ENCODE measurements at places on chromosomes 1 and 21.

DNA sequence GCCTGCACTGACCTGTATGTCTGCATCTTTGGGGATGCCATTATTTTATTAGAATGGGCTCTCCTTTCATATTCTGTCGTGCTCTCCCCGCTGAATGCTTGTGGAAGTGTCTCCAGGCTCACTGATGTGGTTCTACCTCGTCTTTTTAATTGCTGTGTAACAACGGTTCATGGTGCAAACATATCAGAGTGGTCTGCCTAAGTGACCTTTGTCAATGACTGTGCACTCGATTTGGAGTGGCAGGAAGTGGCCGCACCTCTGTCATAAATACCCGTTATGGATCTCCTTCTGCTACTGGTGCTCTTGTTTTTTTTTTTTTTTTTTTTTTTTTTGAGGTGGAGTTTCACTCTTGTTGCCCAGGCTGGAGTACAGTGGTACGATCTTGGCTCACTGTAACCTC is 38.3 kb downstream of the SPSB1 start:
- no peak for DNase-seq

GRCh38 chr1:29258189-29258975 is 22.1 kb downstream of the PTPRU start:
- DNase-seq = no peak

DNA sequence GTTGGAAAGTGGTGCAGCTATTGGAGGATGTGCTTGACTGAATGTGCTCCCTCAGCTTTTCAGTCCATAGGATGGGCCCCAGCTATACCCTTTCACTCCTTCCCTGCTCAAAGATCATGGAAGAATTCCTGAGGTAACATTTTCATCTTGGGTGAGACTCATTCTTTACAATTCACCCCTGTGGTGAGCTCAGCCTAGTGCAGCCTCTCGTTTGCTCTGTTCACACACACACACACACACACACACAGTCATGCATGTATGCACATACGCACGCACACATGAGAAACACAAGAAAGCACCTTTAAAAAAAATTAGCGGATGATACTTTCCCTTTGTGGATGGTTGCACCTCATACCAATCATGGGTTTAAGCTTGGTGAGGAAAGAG is 25.8 kb downstream of the CCN1 start:
- no peak for DNase-seq

GRCh38 chr1:8671306-8671917 is 146.0 kb downstream of the RERE start:
- DNase-seq = peak; percentile 77

DNA sequence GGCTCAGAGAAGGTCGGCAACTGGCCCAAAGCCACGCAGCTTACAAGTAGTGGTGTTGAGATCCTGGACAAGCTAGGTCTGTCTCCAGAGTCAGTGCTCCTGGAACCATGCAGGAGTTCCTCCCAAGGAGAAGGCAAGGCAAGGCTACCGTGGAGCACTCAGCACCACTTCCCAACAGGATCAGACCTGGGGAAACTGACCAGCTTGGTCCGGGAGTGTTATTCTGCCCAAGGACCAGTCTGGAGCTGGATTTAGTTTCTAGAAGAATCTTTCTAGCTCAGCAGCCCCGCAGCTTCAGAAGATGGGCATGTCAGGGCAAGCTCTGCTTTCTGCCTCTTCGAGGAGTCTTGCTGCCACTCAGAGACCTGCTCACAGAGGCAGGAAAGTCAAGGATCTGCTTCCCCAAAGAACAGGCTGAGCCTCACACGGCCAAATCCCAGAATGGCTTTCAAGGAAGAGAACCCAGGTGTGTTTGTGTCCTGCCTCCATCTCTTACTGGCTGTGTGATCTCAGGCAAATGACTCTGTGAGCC is 302.8 kb downstream of the MATN1 start:
- DNase-seq = no peak

DNA sequence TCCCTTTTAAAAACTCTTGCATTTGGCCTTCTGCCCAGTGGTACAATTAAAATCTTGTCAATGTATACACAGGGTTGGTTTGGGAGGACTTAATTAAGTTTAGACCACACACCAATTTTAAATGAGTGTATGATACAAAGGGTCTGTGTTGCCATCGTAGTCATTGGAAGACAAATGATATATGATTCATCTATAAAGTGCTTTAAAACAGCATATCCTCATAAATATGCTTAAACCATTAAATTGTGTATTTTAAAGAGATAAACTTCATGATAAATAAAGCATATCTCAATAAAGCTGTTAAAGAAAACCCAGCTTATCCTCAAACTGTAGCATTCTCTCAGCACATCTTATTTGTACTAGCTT is 69.5 kb downstream of the LUZP1 start:
- DNase-seq = no peak
